Stimulated activated CD4-positive, alpha-beta T cell treated with anti-CD3 and anti-CD28 coated beads, Interleukin-4, amount 100 ng/mL, for 4 hours (primary cell): ENCODE measurements at places on chromosomes 2 and 18.

DNA sequence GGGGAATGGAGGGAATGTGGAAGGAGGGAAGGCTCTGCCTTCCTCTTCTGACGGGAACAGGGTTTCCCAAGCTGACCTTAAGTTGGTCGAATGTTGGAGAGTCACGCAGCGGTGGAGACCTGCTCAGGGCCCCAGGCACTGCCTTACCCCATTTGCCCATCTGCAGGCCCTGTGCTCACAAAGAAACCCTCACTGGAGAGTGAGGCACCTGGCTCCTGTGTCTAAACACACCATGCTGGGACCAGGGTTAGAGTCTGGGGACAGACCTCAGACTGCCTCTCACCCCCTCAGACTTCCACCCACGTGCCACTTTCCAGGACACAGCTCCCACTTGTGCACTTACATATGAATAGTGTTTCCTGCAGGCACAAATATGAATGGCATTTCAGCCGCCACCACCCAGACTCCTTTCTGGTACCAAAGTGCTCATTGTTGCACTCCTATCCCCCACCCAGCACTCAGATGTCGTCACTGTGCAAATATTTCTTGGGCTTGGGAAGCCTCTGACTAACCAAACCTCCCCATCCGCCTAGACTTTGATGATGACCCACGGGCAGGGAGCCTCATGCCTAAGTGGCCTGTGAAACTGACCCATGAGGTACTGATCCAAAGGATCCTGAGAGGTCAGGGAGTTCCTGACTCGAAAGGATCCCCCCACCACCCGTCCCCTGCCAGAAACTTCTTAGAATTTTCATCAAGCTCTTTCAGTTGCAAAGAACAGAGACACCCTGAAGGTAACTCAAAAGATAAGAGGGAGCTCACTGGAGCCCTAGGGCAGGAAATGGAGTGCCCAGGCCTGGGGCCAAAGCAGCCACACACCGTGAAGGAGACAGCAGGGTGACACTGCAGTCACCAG is 78.3 kb downstream of the STPG4 start:
- no peak for DNase-seq

- DNase-seq, result no peak
These were observed 52.3 kb downstream of the FOXI3 start for GRCh38 chr2:88400037-88400767.

- no peak for DNase-seq
These were observed 1074.4 kb upstream of the GYPC start for GRCh38 chr2:125581557-125581956.

GRCh38 chr2:136058262-136058661 is 59.7 kb downstream of the CXCR4 start:
- no peak for DNase-seq

- DNase-seq, result no peak
These were observed 35.3 kb downstream of the TCF4 start for GRCh38 chr18:55552526-55553189.

DNA sequence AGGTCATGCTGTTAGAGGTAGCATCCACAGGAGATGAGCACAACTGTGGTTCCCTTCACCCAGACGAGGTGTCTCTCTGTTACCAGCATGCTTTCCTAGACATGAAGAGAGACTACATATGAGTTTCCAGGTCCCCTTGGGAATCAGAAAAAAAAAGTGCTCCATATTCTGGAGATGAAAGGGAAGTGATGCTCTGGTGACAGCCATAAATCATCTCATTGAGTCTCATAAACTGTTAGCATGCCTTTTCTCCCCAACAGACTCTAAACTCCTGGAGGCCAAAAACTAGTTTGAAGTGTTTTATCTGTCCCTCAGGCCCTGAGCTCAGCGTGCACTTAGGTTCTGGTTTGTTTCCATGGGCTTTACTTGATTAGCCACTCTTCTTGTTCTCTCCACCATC is 124.6 kb upstream of the CREB1 start:
- DNase-seq, result no peak

GRCh38 chr2:192026825-192027120 is 168.0 kb downstream of the TMEFF2 start:
- DNase-seq, result no peak

- no peak for DNase-seq
These were observed 70.3 kb upstream of the CWC22 start for GRCh38 chr2:180077295-180077906.

DNA sequence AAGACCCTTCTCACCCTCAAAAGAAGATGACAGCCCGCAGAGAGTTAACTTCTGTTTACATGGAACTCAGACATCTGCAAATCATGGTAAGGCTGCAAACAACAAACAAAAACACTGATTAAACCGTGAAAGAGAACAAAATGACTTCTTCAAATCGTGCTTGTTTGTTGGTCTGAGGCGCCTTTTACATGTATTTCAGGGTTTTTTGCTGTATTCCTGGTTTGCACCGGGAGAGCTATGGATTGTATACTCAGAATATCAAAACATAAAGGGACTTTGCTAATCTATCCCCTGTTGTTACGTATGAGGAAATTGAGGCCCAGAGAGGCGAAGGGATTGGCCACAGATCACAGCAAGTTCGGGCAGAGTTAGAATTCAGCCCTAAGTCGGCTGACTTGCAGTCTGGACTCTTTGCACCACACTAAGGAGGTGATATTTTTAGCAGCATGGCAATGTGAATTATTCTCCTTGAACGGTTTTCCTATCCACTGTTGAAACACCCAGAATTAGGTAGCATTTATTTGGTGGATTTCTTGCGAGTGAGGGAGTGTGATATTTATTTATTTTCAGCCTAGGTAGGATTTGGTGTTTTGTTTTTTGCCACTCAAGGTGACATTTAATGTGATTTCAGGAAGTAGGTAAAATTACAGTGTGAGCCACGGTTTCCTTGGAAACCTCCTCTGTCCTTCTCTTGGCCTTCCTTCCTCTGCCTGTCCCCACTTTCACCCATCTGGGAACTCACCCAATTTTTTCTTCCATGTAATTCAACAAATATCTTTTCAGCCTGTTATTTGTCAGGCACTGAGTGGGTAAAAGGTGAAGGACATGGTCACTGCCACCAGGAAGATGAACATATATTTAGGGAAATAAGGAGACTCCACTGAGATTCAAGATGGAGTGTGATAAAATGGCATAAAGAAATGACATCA is 980 bp upstream of the PDE6D start:
- no peak for DNase-seq

- DNase-seq, result no peak
These were observed 25.8 kb downstream of the ZC3H6 start for GRCh38 chr2:112301171-112301584.

- DNase-seq, result no peak
These were observed 178.1 kb downstream of the MGAT5 start for GRCh38 chr2:134431838-134432434.

DNA sequence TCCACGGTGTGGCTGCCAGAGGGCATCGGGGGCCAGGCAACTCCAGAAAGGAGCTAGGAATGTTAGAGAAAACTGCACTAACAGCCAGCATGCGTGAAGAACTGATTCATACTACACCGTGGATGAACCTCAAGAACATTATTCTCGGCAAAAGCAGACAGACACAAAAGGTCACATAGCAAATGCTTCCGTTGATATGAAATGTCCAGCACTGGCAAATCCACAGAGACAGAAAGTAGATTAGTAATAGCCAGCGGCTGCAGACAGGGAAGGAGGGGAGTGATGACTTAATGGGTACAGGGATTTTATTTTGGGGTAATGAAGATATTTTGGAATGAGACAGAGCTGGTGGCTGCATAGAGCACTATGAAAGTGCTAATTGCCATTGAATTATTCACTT is 37.4 kb downstream of the SCTR start:
- no peak for DNase-seq

DNA sequence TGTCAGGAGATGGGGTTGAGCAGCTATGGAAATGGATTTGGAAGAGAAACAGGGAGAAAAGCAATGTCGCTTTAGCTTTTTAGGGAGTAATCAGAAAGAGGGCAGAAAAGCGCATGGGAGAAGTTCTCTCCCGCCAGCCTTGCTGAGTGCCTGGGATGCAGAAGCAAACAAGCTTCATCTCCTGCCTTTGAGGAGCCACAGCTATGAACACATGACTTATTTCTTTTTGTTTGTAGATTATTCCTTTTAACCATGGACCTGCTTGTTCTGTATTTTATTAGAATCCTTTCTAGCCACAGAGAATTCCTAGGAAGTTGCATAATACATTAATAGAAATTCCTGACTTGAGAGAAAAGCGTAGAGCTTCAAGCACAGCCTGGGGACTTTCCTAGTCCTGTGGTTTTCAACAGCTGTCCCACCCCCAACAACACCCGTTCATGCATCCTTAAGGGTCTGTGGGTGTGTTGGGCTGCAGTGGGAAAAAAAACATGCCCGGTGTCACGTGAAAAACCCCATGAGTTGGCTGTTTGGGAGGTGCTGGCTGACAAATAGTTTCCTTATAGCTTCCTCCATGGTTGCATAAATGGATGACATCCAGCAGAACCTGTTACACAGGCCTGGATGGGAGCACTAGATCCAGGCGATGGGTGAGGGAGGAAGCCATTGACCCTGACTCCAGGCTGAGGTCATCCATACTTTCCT is 14.9 kb downstream of the SLC9A4 start:
- DNase-seq, result no peak

GRCh38 chr2:44952806-44953498 is 11.4 kb downstream of the SIX3 start:
- DNase-seq, result no peak

GRCh38 chr2:185291035-185291647 is 447.5 kb upstream of the FSIP2 start:
- no peak for DNase-seq
